Hair follicle dermal papilla cell (primary cell): ENCODE measurements at places on chromosomes 1 and 21. TPM values are rescaled to one million over a fixed set of nuclear protein-coding genes. Genes with fewer than 3 reads are reported as not detected.

The CFHR4 gene
- not detected in 2 replicates for total RNA-seq

The PADI4 gene
- total RNA-seq, result not detected in 2 replicates

The S100A7 gene
- total RNA-seq, result not detected in 2 replicates

The EFNA3 gene
- 0.81 and 0.97 TPM in 2 replicates for total RNA-seq

The SPATA46 gene
- not detected in 2 replicates for total RNA-seq

The SERTAD4 gene
- total RNA-seq, result 13.0 and 25.7 TPM in 2 replicates

The KRTAP19-1 gene
- not detected in 2 replicates for total RNA-seq

The UTS2 gene
- not detected in 2 replicates for total RNA-seq

The CHODL gene
- total RNA-seq, result 0.12 and 0.16 TPM in 2 replicates

The KANK4 gene
- 0.24 and 0.49 TPM in 2 replicates for total RNA-seq

The KRTAP12-4 gene
- total RNA-seq, result not detected in 2 replicates

The SNX27 gene
- total RNA-seq, result 27.3 and 28.7 TPM in 2 replicates

The TDRD5 gene
- total RNA-seq, result not detected in 2 replicates

The TFF3 gene
- not detected in 2 replicates for total RNA-seq

The RIMS3 gene
- total RNA-seq, result 0.36 and 0.81 TPM in 2 replicates

The C4BPB gene
- total RNA-seq, result 0.24 and 0.32 TPM in 2 replicates

The CYP4B1 gene
- not detected in 2 replicates for total RNA-seq

The LCE1B gene
- total RNA-seq, result not detected in 2 replicates

The LRRC71 gene
- under 0.01 TPM in 1 of 2 replicates, not detected in the other for total RNA-seq

The CYB5RL gene
- 8.4 and 11.8 TPM in 2 replicates for total RNA-seq

The CSF3R gene
- total RNA-seq, result 0.97 TPM in 1 of 2 replicates, not detected in the other

The TLCD4 gene
- 0.61 and 0.81 TPM in 2 replicates for total RNA-seq

The RPTN gene
- total RNA-seq, result 0.12 TPM in 1 of 2 replicates, not detected in the other

The ATP5PO gene
- 84.2 and 101 TPM in 2 replicates for total RNA-seq

The COL24A1 gene
- 10.4 and 12.0 TPM in 2 replicates for total RNA-seq

The NBPF4 gene
- total RNA-seq, result not detected in 2 replicates

The CELA2A gene
- total RNA-seq, result not detected in 2 replicates

The PROK1 gene
- total RNA-seq, result 0.12 TPM in 1 of 2 replicates, not detected in the other

The BSND gene
- total RNA-seq, result not detected in 2 replicates

The SLC25A34 gene
- total RNA-seq, result 0.49 and 0.65 TPM in 2 replicates
